Hematopoietic multipotent progenitor cell treated with erythropoietin and hydrocortisone succinate and interleukin-3 and kit ligand, for 8 days (in vitro differentiated cells): ENCODE measurements at places on chromosomes 2 and 18.

GRCh38 chr2:233259730-233260129 is 8.3 kb downstream of the ATG16L1 start:
- DNase-seq = no peak

GRCh38 chr2:71896385-71897136 is 251.1 kb downstream of the CYP26B1 start:
- no peak for DNase-seq

DNA sequence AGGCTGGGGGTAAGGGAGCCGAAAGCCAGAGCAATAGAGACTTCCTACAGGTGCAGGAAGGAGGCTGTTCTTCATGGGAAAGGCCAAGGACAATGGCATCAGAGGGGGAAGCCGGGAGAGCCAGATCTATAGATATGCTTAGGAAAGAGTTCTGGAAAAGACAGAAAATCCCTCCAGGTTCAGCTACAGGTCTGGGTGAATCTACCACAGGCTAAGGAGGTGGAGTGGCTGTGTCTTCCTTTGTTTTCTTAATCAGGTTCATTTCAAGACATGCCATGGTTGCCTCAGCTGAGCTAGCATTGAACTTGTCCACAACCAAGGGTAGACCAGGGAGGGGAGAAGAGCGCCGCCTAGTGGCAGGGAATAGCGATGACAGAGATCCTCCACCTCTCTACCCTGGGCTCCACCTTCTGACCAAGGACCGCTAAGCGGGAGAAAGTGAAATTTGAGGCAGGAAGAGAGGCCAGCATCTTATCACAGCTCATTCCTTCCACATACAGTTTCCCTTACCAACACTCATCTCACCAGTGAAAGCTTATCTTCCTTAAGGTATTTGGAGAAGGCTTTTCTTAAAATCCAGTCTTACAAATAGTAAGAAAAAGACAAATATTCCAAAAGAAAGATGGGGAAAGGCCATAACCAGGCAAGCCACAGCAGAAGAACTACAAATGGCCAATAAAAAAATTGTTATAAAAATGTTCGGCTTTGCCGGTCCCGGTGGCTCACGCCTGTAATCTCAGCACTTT is 74.2 kb downstream of the VIT start:
- peak; percentile 65 for DNase-seq

- DNase-seq = peak; percentile 77
Measured at GRCh38 chr2:112794131-112794733, 9.9 kb upstream of the IL1A start.

GRCh38 chr2:32798829-32799228 is 147.9 kb upstream of the LTBP1 start:
- no peak for DNase-seq

GRCh38 chr18:74288041-74288440 is 3.7 kb downstream of the CYB5A start:
- no peak for DNase-seq

GRCh38 chr2:156615836-156616322 is 179.7 kb downstream of the GPD2 start:
- peak; percentile 7 for DNase-seq

GRCh38 chr2:101427743-101428142 is 40.4 kb upstream of the CREG2 start:
- no peak for DNase-seq

DNA sequence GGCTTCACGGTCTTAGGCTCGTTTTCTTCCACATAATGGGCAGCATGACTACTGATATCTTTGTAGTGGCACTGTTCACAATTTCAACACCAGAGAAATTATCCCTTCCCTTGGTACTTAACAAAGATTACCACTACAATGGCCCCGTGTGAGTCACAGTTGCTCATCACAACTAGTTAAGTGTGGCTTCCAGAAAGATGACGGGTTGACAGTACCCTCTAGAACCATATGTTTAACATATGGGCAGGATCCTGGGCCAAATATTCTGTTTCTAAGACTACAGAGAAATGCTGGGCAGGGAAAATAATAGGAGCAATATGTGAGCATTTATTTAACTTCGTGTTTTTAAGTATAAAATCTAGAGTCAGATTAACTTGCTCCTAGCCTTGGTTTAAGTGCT is 780.1 kb upstream of the LINC00305 start:
- DNase-seq = no peak

DNA sequence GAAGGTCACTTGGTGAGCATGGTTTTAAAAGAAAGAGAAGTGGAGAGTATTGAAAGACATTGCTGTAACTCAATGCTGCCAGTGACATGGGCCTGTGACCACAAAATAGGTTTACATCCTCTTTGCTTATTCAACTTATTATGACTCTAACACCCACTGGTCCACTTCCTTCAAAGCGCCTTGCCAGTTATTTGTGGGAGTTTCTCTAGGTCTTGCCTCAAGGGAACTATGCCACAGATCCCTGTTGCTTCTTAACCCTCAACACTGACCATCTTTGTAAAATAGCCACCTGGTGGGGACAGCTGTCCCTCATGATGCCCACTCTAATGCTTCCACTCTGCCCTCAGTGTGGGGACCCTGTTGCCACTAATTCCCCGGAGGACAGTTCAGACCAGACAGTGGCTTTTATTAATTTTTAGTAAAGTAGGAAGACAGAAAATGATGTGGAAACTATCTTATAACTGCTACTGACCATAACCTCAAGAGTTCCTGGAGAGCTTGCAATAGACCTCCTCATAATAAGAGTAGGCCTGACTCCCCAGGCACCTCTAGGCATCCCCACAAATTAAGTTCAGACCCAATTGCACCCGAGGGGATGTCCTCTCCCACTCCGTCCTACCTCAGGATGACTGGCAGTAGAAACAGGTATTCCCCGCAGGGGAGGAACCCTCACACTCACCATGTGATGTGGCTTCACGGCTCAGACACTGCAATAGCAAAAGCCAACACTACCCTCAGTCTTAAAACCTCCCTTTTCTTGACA is 31.3 kb upstream of the SLC25A52 start:
- DNase-seq = no peak

- peak; percentile 75 for DNase-seq
Measured at GRCh38 chr2:168247341-168248261, at the start of gene STK39. Gene STK39, minus strand, starts transcription at chr2:168247595. Its CDS starts 160 bp downstream, at chr2:168247435.

DNA sequence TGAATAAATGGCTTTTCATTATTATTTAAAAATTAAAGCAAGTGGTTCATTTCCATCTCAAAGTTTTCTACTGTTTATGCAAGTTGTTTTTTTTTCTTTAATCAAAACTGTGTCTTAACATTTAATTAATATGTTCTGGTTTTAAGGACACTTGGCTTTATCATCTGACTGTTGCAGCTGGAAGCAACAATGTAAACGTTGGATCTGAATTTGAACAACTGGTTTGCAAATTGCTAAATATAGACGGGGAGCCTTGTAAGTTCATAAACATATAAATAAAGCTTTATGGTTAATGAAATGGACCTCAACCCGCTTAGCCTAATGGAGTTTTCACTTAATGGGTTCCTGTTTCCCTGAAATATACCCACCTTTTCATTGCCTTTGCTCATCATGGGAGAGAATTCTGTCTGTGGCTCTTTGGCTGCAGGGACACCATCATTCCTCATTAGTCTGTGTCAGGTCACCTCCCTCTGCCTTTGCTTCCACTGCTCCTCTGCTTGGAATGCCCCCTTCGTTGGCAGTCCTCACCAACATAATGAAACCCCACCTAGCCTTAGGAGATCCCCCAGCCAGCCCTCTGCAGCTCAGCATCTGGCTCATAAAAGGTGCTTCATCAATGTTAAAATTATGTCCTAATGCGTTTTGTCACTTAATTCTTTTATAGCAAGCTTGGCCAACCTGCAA is 44.2 kb upstream of the DYNC2LI1 start:
- no peak for DNase-seq

- DNase-seq = no peak
Measured at GRCh38 chr2:181894381-181894780, 2.9 kb downstream of the ITPRID2 start.

GRCh38 chr2:167551416-167551815 is 663.1 kb downstream of the XIRP2 start:
- no peak for DNase-seq

GRCh38 chr18:54585743-54586142 is 5.3 kb upstream of the DYNAP start:
- no peak for DNase-seq

DNA sequence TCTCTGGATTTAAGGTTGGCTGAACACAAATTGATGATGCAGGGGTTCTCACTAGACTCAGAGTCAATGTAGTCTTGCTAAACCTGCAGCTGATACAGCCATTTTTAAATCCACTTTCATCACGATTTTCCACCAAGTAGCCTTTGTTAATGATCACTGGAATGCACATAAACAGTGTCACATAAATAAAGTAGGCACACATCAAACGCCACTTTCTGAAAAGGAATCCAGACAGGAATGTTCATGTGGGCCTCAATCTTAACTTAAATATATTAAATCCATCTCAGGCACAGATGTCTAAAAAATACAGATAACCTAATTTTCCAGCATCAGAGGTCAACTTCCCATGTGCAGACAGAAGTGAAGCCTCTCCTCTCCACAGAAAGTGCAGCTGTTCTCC is 58.3 kb downstream of the LAMA1 start:
- no peak for DNase-seq

- DNase-seq = no peak
Measured at GRCh38 chr2:234580686-234581085, 83.8 kb upstream of the ARL4C start.

GRCh38 chr2:225895126-225895525 is 495.6 kb downstream of the NYAP2 start:
- DNase-seq = no peak

DNA sequence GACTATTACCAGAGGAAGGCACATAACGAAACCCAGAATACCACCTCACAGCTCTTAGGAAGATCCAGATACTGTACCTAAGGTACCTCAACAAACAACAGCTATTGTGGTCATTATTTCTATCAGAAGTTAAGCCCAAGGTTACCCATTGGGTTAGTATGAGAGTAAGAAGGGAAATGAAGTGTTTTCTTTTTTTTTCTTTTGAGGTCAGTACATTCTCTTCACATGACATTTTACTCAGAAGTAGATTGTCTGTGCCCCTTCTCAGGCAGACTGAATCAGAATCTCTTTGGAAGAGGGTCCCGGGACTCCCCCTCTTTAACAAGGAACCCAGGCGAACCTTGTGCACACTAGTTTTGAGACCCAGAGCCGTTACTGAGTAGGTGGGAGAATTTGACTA is 233.7 kb upstream of the CXCR4 start:
- DNase-seq = no peak

DNA sequence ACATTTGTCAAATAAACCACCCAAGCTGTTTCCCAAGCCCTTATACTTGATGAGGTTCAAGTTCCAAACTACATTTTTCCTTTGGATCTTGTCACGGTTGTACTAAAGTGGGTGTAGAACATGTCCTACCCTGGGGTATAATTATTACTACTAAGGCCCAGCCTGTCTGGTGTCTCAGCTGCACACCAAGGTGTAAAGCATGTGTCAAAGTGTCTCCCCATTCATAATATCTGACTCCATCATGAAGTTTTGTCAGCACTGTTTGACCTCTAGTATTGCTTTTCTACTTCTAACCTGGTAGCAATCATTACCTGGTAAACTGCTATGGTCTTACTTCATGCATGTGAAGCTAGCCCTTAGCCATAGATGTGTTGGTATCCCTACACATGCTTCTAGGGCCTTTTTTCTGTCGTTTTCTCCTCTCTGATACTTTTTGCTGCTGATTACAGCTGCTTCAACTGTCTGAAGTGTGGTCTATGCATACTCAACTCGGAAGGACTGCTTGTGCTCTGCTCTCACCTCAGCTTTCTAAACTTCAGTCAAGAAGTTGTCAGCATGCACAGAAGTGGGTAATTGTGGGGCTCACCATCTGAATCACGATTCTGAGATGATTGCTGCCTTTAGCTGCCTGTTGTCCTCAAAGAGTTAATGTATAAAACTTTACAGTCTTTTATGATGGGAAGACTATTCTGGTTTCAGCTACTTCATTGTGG is 445.7 kb upstream of the TRIB2 start:
- DNase-seq = no peak

DNA sequence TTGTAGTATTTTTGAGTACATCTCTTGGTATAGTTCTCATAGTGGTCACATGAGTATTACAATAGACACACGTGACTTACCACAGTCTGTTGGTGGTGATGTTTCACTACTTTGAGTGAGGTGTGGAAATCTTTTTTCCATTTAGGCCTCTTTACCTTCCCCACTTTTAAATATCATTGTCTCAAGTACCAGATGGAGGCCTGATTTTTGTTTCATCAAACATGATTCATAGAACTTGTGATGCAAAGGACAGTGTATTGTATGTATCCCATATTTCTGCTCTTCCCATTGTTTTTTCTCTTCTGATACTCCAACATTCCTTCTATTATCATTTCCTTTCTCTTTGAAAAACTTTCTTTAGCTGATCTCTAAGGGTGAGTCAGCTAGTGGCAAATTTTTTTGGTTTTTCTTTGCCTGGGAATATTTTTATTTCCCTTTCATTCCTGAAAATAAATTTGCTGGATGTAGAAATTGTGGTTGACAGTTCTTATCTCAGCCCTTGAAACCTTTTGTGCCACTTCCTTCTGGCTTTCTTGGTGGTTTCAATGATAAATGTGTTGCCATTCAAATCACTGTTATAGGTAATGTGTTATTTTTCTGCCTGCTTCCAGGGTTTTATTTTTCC is 32.8 kb downstream of the RFX8 start:
- DNase-seq = peak; percentile 16

DNA sequence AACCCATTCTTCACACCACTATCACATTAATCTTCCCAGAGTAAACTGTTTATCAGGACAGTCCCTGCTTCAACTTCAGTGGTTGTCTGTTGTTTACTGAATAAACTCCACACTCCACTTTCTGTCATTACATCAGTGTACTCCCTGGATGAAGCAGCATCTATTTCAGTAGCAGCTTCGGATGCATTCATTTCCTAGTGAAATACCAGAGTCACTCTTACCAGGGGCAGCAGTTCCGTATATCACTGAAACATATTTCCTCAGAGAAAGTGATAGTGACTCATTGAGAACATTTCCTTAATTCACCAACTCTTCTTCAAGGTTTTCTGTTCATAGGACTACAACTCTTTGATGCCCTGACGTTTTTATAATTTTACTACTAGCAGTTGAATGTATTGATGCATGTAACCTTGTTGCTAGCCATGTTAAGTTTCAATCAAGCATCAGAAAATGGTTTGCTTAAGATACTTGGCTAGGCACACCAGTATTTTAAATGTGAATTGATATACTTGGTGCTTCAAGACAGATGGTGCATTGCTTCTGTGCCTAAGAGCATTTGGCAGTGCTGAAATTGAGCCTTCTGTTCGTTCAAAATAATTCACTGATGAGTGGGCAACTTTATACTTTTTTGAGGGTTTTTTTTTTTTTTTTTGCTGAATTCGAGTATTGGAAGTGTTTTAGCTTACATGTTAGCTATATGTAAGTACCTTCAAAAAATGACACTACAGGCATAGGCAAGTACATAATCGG is 92.3 kb downstream of the UBE2E3 start:
- peak; percentile 14 for DNase-seq

- DNase-seq = no peak
Measured at GRCh38 chr18:54772056-54772455, 56.2 kb upstream of the RAB27B start.

- DNase-seq = no peak
Measured at GRCh38 chr2:33291278-33292013, 185.0 kb upstream of the RASGRP3 start.
